ENCODE measurements at places on chromosomes 1 and 21. TPM values are rescaled to one million over a fixed set of nuclear protein-coding genes. Genes with fewer than 3 reads are reported as not detected.

Gene MPL
- 0.32 TPM for polyA plus RNA-seq

Gene KCNJ15
- polyA plus RNA-seq, result not detected

Gene KLHDC9
- 1.7 TPM for polyA plus RNA-seq

Gene DEPDC1
- not detected for polyA plus RNA-seq

Gene ADAM30
- not detected for polyA plus RNA-seq

Gene OLIG1
- polyA plus RNA-seq, result not detected

Gene C1QTNF12
- polyA plus RNA-seq, result not detected

Gene SLC1A7
- not detected for polyA plus RNA-seq

Gene CHD5
- not detected for polyA plus RNA-seq

All from naive B cell (primary cell).